Activated CD4-positive, alpha-beta T cell treated with anti-CD3 and anti-CD28 coated beads for 48 hours (primary cell): ENCODE measurements at places on chromosomes 2 and 18.

DNA sequence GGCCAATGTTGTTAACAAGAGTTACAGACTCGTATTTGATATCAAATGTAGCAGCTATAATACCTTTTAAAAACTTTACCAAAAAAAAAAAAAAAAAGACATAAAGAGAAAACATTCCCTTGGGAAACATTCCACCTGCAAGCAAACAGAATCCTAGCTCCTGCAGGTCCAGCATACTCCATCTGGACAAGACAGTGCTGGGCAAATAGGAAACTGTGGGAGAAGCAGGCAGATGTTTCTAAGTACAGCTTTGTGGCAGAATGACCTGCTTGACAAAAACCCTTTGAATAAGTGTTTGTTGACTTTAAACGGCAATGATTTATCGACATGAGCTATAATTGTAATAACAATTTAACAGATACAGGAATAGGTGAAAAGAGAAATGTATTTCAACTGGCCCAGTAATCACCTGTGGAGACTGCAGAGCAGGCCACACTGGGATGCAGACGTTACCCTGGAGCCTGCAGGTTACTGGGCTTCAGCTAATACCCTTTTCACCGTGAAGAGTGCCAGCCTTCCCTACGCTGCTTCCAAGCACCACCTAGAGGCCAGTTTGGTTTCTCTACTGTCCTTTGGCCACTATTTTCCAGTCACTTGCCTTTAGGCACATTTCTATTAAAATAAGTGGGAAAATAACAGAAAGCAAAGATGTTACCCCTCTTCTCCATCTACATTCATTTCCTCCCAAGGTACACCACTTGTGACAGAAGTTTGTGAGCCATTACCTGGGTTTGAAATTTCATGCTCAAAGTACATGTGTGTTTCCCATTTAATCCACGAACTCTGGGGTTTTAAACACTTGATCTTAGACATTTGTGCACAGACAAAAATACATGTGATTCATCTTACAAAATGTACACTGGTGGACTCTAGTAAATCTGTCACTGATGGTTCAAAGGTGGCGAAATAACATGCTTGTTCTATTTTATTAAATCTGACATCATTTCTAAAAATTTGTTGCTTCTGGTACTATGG lies 96.9 kb upstream of the ZNF397 start:
- peak; percentile 38 for DNase-seq

- no peak for DNase-seq
Observed at GRCh38 chr2:54983345-54984220, 66.7 kb downstream of the RTN4 start.

DNA sequence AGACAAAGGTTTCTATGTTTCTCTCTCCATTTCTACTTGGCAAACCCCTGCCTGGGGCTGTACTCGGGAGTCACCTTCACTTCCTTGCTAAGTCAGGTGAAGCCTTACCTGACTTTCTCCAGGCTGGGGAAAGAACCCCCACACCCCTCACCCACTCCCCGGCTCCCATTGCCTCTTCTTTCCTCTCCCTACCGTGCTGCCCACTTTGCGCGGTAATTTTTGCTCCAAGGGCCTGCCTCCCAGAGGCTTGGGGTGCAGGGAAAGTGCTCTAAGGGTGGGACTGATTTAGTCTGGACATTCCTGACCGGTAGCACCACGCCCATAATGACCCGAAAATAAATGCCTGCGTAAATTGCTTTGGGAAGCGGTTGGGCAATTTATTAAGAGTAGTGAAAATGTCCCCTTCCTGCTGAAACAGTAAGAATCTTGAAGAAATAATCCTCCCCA lies 49.1 kb upstream of the ATP6V1B1 start:
- DNase-seq = no peak

DNA sequence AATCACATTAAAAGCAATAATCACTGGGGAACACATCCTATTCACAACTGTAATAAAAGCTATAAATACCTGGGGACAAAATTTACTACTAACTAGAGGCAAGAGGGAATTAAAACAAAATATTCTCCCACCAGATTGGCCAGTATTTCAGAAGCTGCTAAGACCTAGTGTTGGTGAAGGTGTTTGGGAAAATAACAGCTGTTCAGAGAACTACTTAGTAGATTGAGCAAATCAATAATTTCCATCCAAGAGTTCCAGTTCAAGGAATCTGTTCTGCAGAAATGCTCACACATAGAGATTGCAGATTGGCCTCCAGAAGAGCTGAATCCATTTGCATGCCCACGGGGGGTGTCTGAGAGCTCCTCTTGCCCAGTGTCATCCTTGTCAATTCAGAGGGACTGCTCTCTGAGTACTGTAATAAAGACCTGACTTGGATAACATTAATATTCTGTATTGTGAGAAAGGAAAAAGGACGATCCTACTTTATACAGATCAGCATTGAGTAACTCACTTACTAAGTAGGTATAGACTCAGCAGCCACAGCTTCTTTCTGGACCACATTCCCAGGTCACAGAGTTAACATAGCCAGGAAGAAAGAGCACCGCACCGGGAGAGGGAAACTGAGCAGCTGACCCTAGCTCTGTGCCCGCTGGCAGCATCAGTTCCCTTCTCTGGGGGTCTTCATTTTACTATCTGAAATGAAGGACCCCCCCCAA lies 5.6 kb downstream of the TUBB6 start:
- no peak for DNase-seq

DNA sequence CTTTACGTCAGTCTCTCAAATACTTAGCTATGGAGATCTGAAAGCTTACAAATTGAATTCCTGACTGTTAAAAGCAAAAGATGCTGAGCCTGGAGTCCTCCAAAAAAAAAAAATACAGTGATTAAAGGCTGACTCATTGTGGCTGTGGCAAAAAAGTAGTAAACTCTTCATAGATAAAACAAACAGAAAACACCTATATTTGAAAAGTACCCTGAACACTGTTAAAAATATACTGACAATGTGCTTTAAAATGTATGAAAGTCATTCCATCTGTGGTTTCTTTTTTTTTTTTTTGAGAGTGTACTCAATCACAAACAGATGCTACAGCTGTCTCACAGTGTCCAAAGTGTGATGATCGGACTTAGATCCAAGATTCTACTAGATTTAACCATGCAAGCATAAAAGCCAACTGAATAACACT lies 267.6 kb upstream of the CYP26B1 start:
- no peak for DNase-seq

DNA sequence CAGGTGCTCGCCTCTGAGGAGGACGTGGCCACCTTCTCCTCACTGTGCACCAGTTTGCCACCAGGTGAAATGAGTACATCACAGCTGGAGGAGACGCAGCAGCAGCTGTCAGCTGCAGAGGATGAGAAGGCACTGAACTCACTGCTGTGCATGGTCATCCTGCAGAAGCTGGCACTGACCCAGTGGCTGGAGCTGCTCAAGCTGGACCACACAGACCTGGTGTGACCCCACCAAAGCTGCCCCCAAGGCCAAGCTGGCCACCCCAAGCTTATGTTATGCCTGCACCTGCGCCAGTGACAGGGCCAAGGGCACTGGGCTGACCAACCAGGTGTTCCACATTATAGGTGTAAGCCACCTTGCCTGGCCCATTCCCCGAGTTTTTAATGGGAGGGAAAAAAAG lies 19.3 kb downstream of the CLK1 start:
- DNase-seq = no peak
